ENCODE measurements at places on chromosomes 11 and 22.

- no peak for DNase-seq
Measured at GRCh38 chr11:47489395-47489755, 40.4 kb upstream of the RAPSN start.

DNA sequence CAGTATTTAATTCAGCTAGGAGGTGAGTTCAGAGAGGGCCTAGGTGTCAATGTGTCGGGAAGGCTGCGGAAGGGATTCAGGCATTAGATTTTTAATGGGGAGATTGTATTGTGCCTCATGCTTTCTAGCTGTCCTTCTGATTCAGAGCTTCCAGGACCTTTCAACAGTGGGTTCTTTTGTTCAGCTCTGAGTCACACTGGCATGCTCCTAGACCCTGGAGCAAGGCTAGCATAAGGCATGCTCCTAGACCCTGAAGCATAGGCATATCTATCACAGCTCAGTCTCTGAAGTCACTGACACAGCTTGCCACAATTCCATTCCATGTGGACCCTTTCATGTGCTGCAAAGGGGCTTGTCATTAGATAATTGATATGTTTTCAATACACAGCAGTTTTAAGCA is 396.9 kb downstream of the RAB38 start:
- DNase-seq: no peak

DNA sequence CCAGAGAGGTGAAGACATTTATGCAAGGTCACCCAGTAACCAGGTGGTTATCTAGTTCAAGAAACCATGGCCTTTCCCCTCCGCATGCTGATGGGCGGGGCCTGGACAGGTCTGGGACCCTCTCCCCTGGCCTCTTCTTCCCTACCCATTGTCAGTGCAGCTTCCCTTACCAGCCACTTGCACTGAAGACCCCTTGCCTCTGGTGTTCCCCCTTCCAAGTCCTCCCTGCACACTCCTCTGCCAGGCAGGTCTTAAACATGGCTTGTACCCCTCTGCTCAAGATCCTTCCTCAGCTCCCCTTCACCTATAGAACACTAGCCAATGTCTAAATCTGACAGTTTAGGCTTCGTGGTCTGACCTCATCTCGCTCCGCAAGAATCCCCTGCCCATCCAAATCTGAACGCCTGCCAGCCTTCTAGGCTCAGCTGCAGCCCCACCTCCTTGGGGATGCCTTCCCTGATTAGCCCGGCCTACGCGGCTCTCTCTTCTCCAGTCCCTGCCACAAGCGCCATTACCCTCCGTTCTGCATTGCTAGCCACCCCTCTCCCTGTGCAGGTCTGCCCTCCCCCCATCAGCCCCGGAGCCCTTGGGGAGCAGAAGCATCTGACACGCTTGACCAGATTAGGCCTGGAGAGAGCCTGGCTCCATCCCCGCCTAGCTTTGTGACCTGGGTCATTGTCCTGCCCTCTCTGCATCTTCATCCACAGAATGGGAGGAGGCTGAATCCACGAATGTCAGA is 213.8 kb downstream of the DSCAML1 start:
- no peak for DNase-seq

DNA sequence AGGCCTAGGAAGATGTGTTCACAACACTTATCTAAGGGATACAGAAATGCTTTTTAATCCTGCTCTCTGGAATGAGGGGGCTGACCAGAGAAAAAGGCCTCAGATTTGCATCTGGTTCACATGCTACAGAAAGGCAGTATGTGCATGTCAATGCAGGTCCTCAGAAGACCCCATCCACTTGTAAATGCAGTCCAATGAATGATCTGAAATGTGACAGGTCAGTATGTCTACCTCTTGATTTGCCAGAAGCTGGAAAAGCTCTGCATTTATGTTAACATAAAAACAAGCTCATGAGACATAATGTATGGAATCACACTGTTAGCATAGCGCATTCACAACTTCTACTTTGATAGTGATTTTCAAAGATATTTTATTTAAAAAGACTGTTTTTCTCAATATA is 367.4 kb upstream of the CHORDC1 start:
- DNase-seq: no peak

GRCh38 chr11:122642472-122642922 is 13.0 kb upstream of the UBASH3B start:
- DNase-seq: no peak

DNA sequence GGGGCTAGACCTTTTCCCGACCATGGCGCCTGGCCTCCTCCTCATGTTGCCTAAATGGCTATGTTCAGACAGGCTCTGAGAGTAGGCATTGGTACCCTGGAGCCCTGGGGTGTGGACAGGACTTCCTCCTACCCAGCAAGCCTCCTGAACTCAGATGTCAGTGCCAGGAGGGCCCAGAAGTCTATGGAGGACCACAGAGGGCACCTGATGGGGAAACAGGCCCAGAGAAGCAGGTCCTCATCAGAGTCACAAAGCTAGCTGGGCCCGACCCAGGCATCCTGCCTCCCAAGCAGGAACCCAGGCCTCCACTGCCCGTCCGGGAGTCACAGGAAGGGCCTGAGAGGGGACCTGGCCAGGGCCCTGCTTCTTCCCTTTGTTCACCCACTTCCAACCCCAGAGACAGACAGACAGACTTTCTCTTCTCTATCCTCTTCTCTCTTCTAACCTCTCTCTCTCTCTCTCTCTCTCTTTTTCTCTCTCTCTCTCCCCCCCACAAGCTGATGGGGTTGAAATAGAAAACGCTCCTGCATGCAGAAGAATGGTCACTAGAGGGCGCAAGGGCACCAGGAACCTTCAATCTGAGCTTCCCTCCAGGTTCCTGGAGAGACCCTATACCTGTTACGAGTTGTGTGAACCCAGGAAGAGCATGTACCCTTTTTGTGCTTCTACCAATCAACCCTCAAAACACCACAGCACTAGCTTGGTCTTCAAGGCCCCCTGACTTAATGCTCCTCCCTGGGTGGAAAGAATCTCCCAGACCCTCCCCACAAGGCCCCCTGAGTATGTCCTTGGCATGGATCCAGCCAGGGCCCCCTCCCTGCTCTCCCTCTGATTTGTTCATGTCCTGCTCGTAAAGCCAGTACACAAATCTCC is 27.1 kb downstream of the ARAP1 start:
- DNase-seq: peak; percentile 77

DNA sequence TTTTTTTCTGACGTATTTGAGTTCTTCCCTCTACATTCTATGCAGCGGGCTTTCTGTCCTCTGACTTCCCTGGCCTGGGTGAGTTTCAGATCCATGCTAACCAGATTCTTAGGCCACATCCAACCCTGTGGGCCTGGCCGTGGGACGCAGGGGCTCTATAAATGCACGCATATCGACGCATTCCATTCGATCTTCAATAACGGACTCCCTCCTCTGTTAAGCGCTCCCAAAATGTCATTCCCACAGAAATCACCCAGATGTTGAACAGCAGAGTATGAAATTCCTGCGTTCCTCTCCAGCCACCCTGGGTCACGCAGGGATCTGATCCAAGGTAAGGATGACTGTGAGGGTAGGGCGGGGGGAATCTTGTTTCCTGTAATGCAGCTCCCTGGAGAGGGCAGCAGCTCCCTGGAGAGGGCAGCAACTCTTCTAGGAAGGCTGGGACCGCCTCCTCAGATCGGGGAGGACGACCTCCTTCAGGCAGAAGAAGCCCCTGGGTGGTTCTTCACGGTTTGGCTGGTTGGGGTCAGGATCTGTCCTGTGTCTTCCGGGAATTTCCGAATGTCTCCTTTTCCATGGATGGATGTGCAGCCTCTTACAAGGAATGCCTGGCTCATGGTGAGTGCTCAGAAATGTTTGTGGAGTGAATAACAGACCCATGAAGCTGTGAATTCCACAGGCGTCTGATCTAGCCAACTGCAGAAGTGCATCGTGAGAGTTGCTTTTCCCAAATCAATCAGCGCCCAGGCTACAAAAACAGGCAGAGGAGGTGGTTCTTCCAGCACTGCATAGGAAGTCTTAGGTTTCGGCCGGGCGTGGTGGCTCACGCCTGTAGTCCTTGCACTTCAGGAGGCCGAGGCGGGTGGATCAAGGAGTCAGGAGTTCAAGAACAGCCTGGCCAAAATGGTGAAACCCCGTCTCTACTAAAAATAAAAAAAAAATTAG is 12.2 kb downstream of the MRGPRD start:
- DNase-seq: no peak

DNA sequence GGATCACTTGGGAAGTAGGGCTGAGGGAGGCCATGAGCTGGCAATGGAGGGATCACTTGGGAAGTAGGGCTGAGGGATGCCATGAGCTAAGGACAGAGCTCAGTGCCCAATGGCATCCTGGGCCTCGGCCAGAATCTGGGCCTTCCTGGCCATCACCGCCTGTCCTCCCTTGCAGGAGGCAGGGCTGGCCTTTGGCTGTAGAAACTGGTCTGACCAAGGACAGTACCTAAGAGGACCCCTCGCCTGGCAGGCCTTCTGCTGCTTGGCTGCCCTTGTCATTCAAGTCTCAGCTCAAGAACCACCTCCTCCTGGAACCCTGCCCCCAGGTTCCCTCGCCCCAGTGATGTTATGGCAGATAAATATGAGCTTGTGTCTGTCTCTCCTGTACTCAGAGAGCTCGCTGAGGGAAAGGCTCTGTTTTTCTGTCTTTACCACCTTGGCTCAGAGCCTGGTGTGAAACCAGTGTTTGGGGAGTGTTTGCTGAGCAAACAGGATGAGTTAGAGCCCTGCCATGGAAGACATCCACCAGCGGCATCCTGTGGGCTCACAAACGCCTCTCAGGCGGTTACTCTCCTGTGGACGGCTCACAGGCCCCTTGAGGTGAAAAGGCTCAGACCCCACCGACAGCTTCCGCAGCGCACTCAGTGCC is 19.3 kb upstream of the RASL10A start:
- no peak for DNase-seq

- DNase-seq: no peak
Measured at GRCh38 chr11:56764976-56765375, 16.5 kb upstream of the OR9G4 start.

DNA sequence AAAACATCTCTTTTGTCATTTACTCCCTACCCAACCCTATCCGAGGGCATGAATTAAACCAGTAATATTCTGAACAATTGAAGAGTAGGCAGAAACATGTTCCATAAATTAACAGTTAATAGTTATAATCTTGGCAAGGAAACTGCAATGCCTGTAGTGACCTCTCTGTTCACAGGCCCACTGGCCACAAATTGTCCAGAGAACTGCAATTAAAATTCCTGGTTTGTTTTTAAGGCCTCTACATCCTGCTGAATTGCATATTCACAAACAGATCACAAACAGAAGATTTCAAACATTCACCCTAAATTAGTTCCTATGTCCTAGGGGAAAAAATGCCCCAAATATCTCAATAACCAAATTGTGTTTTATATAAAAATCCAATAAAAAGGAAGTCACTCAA is 143.2 kb upstream of the TRPC6 start:
- no peak for DNase-seq

DNA sequence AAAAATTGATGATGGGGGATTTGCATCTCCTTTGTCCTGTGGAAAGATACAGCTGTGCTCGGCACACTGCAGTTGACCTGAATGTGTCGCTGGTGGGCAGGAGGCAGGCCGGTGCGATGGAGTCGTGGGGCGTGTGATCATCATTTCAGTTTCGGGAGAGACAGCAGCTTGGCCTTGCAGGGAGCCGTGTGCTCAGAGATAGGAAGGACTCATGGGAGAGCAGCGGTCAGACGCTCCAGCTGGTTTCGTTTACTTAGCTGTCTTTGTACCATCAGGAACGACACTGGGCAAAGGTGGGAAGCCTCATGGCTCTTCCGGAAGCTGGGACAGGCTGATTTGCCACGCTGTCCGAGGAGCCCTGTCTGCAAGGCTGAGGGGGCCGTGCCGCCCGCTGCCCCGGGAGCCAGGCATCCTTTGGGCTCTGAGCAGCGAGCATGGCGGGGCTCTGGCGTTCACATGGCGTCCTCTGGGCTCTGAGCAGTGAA is 32.7 kb downstream of the GRAMD4 start:
- no peak for DNase-seq

- no peak for DNase-seq
Measured at GRCh38 chr22:25654676-25655075, 87.3 kb upstream of the MYO18B start.

DNA sequence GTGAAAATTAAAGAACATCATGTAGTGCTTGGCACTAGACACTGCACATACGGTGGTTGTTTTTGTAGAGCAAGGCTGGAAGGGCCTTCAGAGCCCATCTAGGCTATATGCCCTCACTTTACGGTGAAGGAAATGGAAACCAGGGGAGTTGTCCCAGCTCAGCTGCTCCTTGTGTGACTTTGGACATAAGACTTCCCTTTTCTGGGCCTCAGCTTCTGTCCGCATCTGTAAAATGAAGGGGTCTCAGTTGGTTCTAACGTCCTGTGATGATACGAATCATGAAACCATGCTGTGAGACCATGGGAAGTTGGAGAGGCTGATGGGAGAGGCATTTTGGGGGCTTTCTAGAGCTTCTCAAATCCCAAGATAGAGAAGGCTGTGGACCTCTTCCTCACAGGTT is 4.7 kb downstream of the KCNE3 start:
- no peak for DNase-seq

DNA sequence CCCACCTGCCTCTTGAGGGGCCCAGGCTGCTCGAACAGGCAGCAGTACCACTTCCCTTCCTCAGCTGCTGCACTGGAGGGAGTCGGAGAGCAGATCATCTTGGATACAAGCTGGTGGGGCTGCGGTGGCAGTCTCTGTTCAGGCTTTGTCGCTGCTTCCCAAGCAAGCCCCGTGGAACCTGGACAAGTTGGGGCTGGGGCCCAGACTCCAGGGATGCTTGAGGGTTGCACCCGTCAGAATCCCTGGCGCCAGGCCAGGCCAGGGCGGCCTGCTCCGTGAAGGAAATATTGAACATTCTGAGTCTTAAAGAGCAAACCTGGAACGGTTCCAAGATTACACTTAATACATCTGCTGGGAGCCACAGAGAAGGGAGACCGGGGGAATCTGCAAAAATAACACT is 310.1 kb upstream of the SORL1-AS1 start:
- DNase-seq: peak; percentile 96

GRCh38 chr11:64829536-64830251 is 14.8 kb downstream of the CDC42BPG start:
- DNase-seq: no peak

DNA sequence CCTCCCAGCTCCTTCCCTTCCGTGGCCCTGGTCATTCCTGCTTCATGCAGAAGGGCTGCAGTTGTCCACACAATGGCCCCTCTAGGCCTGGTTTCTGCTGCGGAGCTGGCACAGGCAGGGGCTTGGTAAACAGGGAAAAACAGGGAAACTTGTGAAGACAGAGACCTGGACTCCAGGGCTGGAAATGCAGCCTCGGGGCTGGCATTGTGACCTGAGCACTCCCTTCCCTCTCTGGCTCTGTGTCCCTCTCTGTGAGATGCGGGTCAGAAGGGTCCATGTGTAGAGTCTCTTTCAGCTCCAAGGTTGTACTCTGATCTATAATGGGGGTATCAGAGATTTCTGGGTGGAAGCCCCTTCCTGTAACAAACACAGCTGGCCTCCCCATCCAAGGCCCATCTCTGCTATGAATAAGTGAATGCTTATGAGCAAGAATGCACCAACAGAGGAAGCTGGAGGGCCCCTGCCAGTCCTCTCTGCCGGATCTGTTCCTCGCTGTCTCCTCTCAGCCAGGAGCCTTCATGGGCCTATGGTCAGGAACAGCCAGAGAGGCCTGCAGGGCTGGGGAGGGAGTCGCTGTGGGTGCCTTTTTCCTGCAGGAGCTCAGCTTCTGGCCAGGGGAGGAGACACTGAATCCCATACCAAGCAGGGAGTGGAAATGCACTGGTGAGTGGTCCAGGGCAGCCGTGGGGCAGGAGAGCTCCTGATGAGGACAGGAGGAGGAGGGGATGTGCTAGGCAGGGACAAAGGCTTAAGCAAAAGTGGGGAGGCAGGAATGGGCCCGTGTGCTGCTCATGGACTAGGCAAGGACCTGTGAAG is 6.7 kb upstream of the DERL3 start:
- no peak for DNase-seq

- no peak for DNase-seq
Measured at GRCh38 chr11:93746101-93746500, 4.6 kb downstream of the C11orf54 start.

GRCh38 chr11:35911616-35912165 is 32.2 kb upstream of the LDLRAD3 start:
- no peak for DNase-seq
